ENCODE measurements at places on chromosomes 2 and 18.

DNA sequence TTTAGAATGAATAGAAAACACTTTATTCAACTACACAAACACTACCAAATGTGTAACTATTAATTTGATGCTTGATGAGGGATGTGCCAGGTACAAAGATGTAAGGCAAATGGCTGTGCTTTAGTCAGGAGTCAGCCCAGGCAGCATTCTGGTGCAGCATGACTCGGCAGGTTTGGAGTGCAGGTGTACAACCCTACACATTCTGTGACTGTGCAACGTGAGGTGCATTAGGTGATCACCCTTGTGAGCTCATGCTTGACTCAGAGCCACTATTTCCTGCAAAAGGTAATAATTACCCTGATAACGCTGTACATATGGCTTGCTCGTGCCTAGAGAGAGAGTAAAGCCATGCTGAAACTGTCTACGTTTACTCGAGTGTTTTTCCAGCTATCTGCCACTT, 288.7 kb upstream of the DSEL start:
- no peak for DNase-seq

GRCh38 chr2:8021921-8022320, 659.9 kb upstream of the ID2 start:
- DNase-seq = no peak

GRCh38 chr2:158184556-158185343, 83.1 kb downstream of the UPP2 start:
- DNase-seq = peak; percentile 10

GRCh38 chr2:120491111-120491625, 145.2 kb downstream of the INHBB start:
- DNase-seq = no peak

- no peak for DNase-seq
Observed at GRCh38 chr18:9577361-9577760, 37.0 kb downstream of the PPP4R1 start.

DNA sequence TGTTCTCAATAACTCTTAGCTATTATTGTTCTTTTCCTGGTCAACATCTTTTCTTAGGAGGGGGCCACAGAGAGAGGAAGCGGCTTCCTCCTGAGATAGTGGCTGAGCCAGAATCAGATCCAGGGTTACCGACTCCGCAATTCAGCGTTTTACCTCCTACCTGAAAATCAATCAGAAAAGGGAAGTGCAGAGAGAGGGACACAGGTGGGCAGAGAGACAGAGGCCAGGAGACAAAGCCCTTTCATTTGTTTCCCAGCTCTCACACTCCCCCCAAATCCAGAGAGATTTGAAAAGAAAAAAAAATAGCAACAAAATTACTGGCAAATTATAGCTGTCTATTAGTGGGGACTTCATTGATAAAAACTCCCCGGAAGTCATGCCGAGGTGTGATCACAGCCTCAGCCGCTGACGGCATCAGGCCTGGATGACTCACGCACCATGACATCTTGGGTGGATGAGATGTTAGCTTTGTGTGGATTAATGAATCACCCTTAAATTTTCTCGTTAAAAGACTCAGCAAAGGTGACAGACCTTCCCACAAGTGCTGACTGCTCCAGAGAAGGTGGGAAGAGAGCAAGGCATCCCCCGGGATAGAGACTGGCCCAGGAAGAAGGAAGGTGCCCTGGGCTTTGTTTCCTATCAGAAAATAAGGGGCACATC, 120.7 kb downstream of the LOXHD1 start:
- DNase-seq = no peak

DNA sequence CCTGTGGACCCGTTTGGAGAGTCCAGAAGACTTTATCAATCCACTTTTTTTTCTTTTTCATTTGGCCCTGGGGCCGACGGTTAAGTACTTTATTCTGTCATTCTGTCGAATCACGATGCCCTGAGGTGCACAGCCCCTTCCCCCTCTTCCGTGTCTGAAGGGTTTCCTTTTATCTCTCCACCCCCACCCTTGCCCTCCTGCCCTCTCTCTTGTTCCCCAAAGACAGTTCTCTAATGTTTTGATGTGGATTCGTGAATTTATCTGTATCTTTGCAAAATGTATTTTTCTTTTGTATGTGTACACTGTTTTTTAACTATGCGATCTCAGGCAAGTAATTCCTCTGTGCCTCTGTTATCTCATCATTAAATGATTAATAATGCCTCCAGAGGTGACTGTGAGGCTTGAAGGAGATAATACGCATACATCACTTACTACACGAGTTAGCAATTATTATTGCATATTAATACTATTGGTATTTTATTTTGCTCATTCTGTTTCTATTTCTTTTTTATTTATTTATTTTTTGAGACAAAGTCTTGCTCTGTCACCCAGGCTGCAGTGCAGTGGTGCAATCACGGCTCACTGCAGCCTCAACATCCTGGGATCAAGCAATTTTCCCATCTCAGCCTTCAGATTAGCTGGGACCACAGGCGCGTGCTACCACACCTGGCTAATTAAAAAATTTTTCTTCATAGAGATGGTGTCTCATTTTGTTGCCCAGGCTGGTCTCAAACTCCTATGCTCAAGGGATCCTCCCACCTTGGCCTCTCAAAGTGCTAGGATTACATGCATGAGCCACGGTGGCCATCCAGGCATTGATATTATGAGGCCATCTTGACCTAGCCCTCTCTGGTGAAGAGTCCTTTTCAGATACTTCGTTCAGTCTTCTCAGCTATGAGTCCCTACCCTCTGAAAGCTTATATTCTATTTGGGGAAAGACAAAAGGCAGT, 1.4 kb upstream of the CASP8 start:
- no peak for DNase-seq

GRCh38 chr18:12598181-12598930, 59.6 kb downstream of the SPIRE1 start:
- no peak for DNase-seq

GRCh38 chr2:47601568-47601967, 181.4 kb upstream of the MSH6 start:
- no peak for DNase-seq

GRCh38 chr2:229611360-229611759, 103.0 kb downstream of the DNER start:
- no peak for DNase-seq

- no peak for DNase-seq
Observed at GRCh38 chr18:43533371-43533770, 256.1 kb upstream of the SYT4 start.

DNA sequence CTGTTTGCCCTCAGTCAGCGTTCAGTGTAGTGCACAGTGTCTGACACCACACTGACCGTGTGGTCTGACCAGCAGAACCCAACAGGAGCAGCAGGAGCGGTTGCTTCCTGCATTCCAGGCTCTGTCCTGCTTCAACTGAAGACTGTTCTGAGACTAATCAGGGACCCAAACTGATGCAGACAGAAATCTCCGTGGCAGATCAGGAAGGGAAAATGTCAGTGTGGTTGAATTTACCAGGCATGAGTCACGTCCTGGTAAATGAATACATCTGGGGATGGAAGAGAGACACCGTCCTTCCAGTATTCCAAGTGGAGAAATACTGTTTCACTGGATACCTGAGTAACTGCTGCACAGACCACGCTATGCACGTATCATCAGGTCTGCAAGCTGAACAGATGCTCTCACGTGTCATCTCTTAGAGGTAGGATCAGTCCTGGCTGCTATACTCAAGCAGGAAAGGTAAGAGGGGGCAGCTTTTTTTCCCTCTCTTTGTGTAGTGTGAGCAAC, 223.6 kb upstream of the EPAS1 start:
- no peak for DNase-seq

GRCh38 chr2:52181080-52181479, 1149.1 kb upstream of the NRXN1 start:
- DNase-seq = no peak

DNA sequence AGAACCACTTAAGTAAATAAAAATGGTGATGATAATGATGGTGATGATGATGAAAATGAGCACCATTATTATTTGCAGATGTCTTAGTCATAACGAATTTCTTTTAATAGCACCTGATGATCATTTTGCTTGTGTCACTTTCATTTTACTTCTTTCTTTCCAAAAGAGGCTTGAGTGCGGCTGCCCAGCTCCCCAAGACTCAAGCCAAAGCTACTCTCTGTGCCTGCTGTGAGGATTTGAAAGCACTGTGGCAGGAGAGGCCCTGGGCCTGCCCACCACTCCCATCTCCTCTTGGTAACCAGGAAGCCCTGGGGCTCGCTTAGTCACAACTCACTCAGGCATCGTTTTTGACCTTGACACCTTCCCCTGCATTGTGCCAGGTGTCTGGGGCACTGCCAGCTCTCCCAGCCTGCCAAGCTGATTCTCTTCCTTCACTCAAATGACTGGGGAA, 41.2 kb downstream of the RPL37A start:
- DNase-seq = no peak

DNA sequence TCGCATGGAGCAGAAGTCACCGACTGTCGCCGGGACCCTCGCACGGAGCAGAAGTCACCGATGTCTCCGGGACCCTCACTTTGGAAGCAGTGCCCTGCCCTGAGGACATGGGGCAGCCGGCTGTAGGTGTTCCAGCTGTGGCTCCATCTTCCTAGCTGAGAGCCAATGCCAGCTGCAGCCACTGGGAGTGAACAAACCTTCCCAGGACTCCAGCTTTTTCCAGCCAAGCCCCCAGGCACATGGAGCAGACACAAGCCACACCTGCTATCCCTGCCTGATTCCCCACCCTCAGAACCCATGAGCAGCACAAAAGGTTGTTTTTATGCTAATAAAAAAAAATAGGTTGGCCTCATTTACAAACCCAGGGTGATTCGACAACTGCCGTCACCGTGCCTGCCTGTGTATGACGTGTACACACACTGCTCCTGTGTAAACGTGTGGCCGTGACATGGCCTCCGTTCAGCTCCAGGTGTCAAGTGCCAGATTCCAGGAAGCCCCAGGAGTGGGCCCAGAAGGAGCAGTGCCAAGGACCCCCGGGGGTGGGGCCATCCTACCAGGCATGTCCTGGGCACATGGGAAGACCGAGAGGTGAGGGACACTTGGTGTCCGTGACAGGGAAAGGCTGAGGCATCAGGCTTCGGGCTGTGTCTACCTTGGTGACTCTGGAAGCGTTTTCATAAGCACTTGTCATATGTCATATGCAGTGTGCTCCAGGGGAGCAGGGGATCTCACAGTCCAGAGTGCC, 91.5 kb downstream of the EIPR1 start:
- DNase-seq = no peak

DNA sequence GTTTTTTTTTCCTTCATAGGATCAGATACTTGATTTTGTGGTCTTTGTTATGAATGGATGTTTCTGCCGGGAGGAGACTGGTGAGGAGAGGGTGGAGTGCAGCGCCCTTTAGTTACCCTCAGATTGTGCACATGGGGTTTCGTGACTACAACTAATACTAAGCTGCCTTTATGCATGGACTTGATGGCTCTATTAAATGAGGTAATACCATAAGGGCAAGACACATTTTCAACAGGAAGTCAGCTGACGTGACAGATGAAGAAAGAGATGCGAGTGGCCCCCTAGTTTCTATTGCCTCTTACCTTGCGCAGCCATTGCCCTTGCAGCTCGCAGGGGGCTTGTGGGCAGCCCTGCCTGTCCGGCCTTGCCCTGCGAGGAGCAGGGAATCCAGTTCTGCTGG, 24.4 kb downstream of the ZNF407 start:
- DNase-seq = no peak

DNA sequence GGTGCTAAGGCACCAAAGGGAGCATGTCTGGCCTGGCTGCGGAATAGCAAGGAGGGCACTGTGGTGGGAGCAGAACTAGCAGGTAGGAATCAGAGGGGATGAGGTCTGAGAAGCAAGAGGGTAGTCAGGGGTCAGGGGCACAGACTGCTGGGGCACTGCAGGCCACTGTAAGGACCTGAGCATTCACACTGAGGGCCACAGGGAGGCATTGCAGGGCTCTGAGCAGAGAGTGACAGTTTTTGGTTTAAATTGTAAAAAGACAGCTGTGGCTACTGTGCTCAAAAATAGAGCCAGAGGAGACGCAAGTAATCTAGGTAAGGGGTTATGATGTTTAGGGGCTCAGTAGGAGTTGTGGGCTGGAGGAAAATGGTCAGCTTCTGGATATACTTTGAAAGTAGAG, 41.5 kb downstream of the ARHGAP25 start:
- no peak for DNase-seq

DNA sequence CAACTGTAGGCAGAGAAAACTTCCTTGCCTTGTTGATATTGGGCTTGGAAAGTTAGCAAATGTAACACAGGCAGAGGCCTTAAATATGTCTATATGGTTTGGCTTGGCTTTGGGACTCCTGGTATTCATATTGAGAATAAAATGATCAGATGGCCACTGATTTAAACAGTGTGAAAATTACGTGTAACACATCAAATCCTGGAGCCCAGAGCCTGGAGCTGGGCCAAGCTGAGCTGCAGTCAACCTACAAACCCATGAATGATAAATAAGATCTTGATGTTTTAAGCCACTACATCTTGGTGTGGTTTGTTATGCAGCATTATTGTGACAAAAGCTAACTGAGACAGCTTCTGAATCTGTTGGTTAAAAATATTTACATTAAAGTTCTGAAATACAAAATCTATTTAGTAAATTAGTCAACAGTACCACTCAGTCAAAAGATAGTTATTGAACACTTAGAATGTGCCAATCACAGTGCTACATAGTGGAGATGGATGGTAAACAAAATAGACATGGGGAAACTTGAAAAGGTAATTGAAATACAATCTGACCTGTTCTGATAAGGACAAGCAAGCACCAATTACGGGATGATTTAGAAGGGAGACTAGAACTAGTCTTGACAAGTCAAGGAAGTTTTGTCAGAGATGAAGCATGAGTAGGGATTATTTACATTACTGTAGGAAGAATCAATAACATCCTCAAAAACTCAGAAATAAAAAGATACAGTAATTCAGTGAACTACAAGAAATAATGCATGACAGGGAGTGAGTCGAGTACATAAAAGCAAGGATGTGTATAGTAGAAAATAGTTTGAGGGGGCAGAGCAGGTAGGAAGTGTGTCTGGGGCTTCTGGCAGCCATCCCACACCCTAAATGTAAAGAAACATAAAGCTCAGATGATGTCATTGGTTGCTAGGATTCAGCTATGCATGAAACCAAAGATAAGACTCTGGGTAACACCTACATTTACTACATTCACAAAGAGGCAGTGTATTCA, 157.7 kb downstream of the HNMT start:
- DNase-seq = no peak

DNA sequence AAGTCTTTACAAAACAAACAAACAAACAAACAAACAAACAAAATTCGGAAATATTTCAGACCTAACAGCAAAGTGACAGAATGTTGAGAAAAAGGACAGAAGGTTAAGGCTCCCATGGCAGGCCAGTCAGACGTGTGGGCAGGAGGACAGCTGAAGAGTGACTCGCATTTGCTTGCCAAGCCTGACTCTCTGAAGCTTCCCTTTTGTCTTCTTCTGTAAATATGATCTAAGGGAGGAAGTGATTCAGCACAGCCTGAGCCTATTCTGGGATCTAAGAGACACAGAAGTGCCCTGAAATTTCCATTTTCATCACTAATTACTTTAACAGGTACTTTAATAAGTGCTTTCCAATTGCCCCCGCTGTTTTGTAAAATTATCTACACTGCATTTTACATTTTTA, 134.0 kb upstream of the LYPD1 start:
- DNase-seq = no peak

- no peak for DNase-seq
Observed at GRCh38 chr2:17791121-17791816, 25.0 kb upstream of the MSGN1 start.

Data from progenitor cell of endocrine pancreas (in vitro differentiated cells).